ENCODE measurements at places on chromosomes 13 and 19.
A peak's percentile ranks its signal among the peaks of the same experiment; 100 is the strongest.

DNA sequence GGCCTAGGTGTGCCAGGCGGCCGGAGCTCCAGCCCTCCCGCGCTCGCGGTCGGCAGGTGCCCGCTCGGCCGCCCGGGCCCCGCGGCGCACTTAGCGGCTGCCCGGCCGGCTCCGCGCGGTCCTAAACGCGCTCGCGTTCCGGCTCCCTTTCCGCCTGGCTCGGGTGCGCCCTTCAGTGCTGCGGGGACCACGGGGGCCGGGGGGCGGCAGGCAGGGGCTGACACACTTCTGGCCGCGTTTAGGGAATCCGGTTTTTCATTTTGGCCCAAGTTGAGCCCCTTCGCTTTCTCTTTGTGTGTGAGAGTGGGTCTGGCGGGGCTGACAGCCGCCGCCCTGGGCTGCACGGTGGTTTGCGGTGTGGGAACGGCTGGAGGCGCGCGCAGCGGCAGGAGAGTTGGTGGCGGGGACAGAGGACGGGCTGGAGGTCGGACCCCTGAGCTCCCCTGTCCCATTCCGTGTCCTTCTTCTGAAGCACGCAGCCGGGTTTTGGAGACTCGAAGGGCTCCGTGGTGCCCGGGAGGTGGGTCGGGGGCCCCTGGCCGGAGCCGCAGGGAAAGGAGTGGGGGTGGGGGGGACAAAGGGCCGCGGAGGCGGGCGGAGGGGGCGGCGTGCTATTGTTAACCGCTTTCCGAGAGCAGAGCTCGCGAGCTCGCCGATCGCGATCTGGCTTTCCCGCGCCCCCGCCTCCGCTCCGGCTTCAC lies 3.1 kb downstream of the FGF9 start:
- DNase-seq, result peak; percentile 79

DNA sequence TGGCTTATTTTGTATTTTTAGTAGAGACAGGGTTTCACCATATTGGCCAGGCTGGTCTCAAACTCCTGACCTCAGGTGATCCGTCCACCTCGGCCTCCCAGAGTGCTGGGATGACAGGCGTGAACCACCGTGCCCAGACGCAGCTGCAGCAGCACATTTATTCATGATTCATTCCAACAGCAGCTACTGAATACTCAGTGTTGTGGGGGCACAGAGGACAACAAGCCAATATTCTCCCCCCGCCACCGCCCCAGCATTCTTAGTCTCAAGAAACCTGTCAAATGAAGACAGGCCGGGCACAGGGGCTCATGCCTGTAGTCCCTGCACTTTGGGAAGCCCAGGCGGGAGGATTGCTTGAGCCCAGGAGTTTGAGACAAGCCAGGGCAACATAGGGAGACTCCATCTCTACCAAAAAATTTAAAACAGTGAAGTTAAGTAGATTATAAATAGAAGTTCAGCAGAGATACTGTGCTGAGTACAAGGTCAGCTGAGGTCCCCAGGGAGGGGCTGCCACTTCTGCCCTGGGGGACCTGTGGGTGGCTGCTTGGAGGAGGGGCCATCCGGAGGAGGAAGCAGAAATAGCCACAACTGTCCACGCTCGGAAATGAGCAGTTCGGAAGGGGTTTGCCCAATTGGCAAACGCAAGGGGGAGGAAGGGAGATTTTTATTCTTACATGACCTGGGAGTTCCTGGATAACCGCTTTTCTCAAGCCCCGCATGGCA lies 4.3 kb downstream of the DOT1L start:
- DNase-seq, result peak; percentile 21

- DNase-seq, result no peak
These were observed 115.4 kb downstream of the ITGBL1 start for GRCh38 chr13:101567841-101568240.

DNA sequence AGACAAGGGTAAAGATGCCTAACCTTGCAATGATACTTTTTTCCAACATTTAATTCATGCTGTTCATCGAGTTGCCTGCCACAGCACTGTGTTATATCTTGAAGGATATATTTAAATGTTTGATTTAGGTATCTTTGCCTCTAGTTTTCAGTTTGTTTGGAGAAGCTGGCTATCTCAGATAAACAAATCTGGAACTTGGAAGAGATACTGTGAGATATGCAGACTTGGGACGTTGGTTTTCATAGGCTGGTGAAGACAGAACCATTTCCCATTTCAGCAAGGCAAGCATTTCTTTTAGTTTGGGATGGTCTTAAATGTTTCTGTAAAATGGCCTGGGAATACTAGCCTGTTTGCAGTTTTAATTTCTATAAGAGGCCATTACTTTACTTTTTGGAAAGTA lies 3.3 kb downstream of the RNASEH2B start:
- DNase-seq, result no peak

- no peak for DNase-seq
These were observed 932.5 kb upstream of the MIR17HG start for GRCh38 chr13:90414691-90415596.

DNA sequence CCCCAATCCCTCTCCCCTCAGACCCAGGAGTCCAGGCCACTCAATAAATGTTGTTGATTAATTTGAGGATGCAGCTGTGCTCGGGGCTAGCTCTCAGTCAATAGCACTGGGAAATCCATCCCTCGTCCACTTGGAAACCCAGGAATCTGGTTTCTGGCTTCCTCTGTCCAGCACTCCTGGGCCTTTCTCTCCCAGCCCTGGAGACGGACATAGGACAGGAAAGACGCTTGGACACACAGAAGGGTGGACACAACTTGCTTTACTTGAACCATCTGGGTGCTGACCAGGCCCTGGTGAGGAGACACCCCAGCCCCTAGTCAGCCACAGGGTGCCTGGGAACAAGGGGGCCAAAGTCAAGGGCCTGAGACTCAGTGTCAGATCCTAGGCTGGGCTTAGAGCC lies 891 bp upstream of the TNNI3 start:
- DNase-seq, result no peak

DNA sequence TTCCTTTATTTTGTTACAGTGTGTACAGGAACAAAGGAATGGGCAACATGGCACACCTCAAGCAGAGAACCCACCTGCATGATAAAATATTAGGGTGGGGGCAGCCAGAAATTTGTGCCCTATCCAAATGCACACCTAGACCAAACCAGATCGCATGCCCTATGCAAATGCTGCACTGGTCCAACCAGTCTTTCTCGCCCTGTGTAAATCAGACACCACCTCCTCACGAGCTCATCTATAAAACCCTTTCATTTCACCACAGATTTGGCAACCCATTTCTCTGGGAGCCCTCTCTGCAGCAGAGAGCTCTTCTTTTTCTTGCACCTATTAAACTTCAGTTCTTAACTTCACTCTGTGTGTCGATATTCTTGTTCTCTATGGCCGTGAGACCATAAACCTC lies 1559.2 kb downstream of the SLITRK1 start:
- no peak for DNase-seq

GRCh38 chr19:11373166-11373884 lies 1.1 kb upstream of the SWSAP1 start:
- DNase-seq, result no peak

- no peak for DNase-seq
These were observed 3.9 kb upstream of the TMPRSS9 start for GRCh38 chr19:2356036-2356646.

GRCh38 chr19:47296036-47296435 lies 13.6 kb upstream of the C5AR1 start:
- DNase-seq, result peak; percentile 93

GRCh38 chr13:44326961-44327360 lies 46.7 kb upstream of the SERP2 start:
- no peak for DNase-seq

DNA sequence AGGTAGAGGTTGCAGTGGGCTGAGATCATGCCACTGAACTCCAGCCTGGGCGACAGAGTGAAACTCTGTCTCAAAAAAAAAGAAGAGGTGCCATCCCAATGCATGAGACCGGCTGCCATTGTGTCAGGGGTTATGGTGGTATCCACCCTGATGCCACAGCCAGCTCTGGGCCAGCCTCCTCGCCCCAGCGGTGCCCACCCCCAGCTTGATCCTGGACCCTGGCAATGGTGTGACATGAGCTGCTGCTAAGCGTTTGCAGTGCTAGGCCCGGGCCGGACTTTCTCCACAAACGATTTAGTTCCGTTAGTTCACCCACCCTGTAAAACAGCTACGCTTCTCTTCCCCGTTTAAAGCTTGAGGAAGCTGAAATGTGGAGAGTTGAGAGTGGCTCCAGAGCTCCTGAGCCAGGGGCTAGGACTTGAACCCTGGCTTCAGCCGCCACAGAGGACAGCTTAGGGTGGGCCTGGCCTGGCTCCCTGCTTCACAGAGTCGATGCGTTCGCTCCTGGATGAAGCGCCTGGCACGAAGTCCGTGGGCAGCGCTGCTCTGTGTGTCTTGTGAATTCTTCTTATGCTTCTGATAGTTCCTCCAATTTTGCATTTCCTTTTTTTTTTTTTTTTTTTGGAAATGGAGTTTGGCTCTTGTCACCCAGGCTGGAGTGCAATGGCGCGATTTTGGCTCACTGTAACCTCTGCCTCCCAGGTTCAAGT lies 25.5 kb downstream of the NKPD1 start:
- no peak for DNase-seq

DNA sequence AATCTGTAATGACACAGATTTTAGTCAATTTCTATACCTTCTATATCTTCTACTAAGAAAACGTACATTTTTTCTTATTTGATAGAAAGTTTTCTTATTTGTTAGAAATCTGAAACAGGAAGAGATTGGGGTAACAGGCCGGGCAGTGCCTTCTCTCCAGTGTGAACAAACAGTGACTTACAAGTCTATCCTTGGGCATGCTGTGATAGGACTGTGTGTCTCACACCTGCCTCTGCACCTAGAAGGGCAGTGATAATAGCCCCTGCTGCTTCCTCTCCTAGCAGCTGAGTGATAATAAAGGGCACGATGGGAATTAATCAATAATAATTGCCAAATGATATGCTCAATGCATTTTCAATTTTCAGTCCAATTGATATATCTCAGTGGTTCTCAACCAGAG lies 1.4 kb downstream of the TMEM272 start:
- no peak for DNase-seq

GRCh38 chr13:31346891-31347290 lies 147.1 kb downstream of the B3GLCT start:
- no peak for DNase-seq

DNA sequence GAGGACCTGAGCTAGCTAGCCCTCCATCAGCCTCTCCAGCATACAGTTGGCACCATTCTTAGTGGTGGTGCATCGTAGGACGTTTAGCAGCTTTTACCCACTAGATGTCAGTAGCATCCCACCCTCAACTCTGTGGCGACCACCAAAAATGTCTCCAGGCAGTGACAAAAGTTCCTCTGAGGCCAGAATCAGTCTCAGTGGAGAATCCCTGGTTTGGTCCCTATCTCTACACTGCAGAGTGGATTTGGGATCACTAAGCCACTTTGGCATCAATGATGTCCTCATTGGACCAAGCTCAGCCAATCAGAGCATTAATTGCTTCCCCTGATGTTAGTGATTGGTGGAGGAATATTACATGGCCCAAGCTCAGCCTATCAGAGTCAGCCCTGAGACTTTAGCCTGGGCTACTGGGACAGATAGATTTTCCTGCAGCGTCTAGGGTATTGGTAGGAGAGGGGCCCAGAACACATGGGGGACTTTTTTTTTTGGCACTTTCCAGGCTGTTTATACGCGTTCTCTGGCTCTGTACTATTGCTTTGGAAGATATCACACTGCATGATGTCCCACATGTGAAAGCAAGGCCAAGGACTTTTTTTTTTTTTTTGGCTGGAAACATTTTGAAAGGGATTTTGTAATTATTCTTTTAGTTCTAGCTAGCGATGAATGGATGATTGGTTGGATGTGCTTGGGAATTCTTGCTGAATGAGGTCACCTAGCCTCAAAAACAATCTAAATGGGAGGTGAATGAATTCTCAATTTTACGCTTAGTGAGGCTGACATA lies 7.0 kb downstream of the TMEM221 start:
- DNase-seq, result peak; percentile 59

GRCh38 chr19:7911508-7912143 lies 3.0 kb upstream of the TGFBR3L start:
- no peak for DNase-seq

GRCh38 chr19:2235381-2236063 lies 607 bp downstream of the PLEKHJ1 start:
- DNase-seq, result peak; percentile 45

GRCh38 chr19:2627855-2628254 lies 74.6 kb downstream of the GNG7 start:
- no peak for DNase-seq

DNA sequence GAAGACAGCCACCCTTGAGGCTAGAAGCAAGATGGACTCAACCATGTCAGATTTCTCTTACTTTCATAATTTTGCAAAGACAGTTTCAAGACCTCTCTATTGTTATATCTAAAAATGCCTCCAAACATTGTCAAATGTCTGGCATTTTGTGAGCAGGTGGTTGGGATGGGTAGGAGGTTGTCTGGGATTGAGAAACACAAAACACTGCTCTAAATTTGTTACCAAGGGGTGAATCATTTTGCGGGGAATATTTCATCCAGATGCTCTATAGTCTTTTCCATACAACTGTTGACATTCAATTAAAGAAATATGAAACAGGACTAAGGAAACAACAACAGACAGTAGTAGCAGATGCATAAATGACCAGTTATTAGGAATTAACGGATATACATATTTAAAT lies 208.2 kb downstream of the ITGBL1 start:
- no peak for DNase-seq

DNA sequence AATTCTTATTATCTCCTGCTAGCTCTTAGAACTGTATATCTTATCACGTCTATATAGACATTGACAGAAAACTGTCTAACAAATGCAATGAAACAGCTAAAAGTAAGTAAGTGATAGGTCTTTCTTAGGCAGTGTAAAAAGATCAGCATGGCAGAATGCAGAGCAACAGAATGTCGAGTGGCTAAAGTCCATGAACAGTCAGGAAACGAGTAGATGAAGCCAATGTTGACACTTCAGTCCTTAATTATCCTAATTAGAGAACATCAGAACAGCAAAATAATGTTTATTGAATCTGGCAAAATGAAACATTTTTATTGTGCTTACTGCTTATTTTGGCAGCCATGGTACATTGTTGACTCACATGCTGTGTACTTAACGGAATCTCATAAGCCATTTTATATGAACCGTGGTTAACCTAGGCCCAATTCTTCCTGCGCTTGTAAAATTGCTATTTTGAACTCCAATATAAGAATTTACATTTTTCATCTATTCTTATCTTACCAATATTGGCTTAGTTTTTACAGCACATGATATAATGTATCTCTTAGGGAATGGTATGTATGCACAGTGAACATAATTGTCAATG lies 748.1 kb downstream of the DACH1 start:
- no peak for DNase-seq

Data from OCI-LY7 (cell line).